ENCODE measurements at places on chromosomes 3 and 15.
A peak's percentile ranks its signal among the peaks of the same experiment; 100 is the strongest.

DNA sequence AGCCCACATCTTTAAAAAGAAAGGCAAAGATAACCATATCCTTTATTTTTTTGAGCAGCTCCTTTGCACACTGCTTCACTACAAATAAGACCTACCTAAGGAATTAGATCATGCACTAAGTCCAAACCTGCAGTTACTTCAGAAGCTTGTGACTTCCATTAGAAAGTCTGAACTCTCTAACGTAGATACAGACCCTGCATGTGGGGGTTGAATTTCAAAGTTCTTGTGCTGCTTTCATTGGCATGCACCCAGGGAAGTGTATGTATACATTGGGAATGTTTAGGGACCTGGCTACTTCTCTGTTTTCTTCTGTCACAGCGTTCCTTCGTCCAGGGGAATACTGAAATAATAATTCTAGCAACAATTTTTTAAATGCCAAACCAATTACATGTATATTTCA, 185.2 kb upstream of the IL12A start:
- no peak for DNase-seq

- DNase-seq, result no peak
Measured at GRCh38 chr15:74461847-74462511, 1.0 kb upstream of the UBL7 start.

- no peak for DNase-seq
Measured at GRCh38 chr15:29612096-29612495, 210.2 kb downstream of the TJP1 start.

DNA sequence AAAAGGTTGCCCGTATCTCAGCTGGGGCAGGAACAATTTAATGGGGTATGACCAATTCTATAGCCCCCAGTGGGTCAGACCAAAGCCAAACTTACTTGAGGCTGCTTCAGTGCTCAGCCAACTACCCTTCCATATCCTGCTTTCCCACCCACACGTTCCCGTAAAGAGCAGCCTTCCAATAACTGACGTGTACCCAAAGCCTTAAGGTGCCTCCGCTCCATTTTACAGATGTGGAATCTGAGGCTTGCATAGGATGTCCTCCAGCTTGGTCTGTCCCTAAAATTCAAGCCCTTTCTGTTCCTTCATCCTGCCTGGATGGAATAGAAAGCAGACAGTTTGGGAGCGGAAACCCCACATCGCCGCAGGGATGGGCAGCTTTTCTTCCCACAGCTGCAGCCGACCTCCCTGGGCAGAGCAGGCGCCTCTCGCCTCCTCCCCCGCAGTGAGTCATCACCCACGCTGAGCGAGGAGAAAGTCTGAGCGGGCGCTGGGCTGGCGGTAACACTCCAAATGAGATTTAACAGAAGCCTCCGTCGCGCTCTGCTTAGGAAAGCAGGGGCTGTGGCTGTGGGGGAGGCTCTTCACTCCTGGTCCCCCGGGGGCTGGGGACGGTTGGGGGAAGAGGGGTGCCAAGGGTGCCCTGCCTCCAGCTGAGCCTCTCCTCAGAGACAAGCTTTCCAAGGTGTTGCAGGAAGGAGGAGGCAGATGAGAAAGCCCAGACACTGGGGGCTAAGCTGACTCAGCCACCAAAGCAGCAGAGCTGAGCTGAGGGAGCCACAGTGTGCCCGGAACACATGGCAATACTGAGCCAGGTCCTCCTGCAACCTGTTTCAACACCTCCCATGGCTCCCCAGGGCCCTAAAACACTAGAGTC, 57.8 kb upstream of the HRH1 start:
- peak; percentile 78 for DNase-seq

GRCh38 chr3:31815006-31815405, 166.1 kb downstream of the OSBPL10 start:
- DNase-seq, result no peak

GRCh38 chr3:15521573-15521965, at the start of gene COLQ:
Gene COLQ, minus strand, starts transcription at chr3:15521706. Its CDS starts 81 bp downstream, at chr3:15521625.
- DNase-seq, result no peak

DNA sequence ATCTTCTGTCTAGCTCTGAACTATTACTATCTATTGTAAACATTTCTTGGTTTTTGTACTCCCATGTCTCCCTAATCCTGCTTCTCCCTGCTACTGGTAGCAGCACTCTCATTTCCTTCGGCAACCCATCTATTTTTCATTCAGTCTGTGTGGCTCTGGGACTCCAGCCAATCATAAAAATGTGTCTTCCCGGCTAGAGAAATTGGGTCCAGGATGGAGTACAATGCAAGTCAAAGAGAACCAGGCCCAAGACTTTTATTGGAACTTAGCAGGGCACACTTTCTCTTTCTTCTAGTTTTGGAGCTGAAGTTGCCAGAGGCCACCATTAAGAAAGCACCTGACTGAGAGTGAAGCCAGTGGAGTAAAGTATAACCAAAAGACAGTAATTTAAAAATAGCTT, 22.8 kb upstream of the ARHGEF26 start:
- DNase-seq, result no peak

- no peak for DNase-seq
Measured at GRCh38 chr3:48528754-48529153, 24.8 kb upstream of the SHISA5 start.

DNA sequence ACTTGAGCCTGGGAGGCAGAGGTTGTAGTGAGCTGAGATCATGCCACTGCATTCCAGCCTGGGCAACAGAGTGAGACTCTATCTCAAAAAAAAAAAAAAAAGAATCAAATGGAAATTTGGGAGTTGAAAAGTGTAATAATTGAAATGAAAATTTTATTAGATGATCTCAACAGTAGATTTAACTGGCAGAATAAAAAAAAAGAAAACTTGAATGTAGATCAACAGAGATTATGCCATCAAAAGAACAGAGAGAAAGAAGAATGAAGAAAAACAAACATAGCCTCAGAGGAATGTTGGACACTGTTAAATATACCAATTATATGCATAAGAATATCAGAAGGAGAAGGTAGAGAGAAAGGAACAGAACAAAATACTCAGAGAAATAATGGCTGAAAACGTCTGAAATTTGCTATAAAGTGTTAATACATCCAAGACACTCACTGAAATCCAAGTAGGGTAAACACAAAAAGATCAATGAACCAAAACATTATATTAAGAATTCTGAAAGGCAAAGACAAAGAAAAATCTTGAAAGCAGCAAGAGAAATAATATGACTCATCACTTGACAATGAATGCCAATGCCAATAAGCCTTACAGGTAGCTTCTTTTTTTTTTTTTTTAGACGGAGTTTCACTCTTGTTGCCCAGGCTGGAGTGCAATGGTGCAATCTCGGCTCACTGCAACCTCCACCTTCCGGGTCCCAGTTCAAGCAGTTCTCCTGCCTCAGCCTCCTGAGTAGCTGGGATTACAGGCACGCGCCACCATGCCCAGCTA, 14.6 kb upstream of the ELP6 start:
- DNase-seq, result no peak

DNA sequence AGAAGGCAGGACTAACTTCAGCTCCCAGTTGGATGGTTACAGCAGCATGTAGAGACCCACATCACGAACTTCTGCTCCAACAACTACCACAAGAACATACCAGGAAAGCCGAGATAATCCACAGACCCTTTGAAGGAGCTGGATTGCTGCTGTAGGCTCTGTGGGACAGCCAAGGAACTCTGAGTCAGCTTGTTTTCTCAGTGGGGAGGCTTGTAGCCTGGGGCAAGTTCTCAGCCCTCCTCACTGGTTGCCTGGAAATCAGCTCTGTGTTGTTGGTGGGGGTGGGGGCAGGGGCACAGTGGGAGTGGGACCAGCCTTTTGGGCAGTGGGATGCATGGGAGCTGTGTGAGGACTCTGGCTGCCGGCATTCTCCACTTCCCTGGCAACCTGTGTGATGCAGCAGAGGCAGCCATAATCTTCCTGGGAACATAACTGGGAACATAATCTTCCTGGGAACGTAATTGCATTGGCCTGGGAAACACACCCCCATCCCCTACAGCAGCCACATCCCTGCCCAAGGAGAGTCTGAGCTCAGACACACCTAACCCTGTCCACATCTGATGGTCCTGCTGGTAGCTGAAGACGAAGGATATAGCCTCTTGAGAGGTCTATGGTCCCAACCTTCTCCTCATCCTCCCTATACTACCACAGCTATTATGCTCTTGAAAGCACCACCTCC, 153.1 kb downstream of the PEAK1 start:
- no peak for DNase-seq

GRCh38 chr3:193330555-193331204, 47.9 kb downstream of the ATP13A5 start:
- no peak for DNase-seq

- no peak for DNase-seq
Measured at GRCh38 chr3:124498891-124499290, 231.4 kb upstream of the UMPS start.

- no peak for DNase-seq
Measured at GRCh38 chr3:190492966-190493365, 20.9 kb upstream of the IL1RAP start.

GRCh38 chr15:94008104-94009074, 223.0 kb upstream of the MCTP2 start:
- no peak for DNase-seq

DNA sequence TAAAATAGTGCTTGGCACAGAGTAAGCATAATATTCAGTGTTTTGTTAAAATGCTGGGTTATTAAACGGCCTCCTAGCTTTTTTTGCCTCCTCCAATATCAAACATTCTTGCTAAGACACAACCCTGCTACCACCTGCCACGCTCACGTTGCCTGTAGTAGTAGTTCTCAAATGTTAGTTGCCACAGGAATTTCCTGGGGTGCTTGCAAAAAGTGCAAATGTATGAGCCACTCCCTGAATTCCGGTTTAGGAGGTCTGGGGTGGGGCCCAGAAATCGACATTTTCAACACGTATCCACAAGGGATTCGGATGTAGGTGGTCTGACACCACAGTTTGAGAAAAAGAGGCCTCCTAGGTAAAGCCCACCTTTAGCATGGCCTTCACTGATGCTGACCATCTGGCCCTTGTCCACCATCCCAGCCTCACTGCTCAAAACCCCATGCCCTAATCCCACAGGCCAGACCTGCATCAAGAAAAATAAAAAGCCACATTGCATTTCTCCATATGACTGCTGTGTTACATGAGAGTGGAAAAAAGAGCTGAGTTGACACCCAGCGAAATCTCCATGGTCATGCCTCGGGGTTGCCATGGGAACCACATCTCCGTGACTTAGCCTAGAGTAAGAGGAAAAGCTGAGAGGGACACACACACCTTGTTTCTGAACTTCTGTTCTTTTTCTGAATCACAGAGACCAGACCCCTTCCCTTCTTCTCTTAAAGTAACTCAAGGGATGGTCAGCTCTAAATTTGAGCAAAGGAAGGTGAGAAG, 116.4 kb upstream of the HES1 start:
- no peak for DNase-seq

GRCh38 chr3:107740992-107741896, 218.5 kb downstream of the BBX start:
- no peak for DNase-seq

DNA sequence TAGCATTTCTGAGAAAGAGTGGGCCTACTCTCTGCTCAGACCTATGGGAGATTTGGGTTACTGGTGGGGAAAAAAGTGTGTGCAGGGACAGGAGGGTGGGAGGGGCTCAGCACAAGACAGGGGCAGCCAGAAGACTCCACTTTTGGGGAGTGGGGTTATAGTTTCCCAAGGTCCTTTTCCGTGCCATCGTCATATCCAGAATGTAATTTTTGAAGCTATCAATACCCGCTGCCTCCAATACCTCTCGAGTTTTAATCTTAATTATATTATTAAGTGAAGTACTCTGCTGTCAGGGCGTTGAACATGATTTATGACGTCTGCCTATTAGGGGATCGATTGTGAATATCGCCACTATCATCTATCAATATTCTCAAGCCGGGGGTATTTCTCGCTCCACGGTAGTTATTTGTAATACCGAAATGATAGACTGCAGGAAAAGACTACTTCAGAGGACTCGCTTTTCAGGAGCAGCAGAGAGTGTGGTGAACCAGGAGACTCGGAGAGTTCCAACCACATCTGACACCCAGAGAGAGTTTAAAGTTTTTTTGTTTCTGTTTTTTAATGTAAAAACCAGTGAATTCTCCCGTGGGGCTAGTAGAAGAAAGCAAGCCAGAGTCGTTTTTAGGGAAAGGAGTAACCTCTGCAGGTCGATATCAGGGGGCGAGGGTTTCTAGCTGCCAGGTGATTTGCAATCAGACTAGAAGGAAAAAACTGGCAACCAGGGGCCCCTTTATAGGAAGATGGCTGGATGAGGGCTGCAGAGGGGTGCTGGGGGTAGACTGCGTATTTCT, 20.6 kb downstream of the NR2F2 start:
- no peak for DNase-seq

DNA sequence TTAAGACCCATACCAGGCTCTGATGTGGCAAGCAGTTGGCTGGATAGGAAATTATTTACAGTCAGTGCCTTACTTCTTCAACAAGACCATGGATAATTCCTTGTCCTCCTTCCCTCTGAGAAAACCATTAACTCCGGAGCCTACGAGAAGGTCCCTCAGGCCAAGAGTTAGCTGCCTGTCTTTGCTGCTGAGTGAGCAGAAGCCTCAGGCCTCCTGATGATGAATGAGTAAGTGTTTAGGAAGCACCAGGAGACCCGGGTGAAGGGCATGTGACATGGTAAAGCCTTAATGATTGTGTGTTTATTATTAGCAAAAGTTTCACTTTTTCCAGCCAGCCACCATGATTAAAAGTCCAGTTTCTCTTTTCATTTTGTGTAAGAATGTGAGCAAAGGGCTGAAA, 174.9 kb upstream of the TOPAZ1 start:
- no peak for DNase-seq

- no peak for DNase-seq
Measured at GRCh38 chr3:157119369-157119951, 40.5 kb downstream of the CCNL1 start.

GRCh38 chr3:171784387-171784786, 25.9 kb downstream of the PLD1 start:
- no peak for DNase-seq

DNA sequence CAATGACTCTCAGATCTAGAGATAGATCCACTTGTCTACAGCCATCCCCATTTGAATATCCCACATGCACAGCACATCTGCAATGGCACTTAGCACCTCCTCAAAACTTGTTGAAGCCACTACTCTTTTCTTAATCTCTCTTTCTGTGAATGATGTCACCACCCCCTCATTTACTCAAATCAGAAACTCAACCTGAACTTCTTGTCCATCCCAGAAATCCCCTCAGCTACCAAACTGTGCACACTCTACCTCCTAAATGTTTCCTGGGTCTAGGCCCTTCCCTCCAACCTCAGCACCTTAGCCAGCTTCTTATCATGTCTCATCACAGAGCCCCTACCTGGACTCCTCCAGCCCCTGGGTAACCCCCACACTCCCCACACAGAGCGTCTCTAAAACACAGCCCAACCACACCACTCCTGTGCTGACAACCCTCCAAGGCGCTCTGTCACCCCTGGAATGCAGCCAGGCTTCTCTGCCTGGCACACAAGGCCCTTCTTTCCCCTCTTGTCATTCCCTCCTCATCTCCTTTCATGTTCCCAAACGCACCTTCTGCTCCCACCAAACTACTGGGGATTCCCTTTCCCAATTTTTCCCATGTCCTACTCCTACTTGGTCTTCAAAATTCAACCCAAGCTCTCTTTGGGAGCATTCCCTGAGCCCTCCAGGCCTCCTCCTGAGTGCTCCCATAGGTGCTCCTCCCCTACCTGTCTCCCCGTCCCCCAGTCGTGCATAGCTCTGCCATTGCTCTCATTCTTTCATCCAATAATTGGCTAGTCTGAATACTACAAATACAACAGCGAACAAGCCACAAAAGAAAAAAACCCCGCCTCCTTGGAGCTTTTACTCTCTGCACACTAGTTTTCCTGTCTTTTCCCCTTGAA, 39.8 kb upstream of the ZBTB38 start:
- no peak for DNase-seq

- DNase-seq, result no peak
Measured at GRCh38 chr3:168427835-168428475, 332.2 kb upstream of the GOLIM4 start.
